ENCODE measurements at places on chromosomes 1 and 21.

DNA sequence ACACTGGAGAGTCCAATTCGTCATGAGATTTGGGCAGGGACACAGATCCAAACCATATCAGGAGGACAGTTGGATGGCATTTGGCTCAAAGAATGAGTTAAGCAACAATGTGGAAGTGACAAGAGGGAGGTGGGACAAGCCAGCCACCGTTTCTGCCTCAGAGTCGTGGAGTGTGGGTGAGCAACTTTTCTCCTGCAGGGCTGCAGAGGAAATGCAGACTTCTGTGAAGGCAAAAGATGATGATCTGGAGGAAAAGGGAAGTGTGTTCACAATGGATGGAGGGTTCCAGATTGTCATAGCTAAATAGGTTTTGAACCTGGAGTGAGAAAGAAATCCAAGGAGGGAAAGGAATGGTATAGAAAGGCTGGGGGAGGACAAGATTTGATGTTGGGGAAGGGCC lies 16.4 kb upstream of the KANK4 start:
- no peak for DNase-seq

DNA sequence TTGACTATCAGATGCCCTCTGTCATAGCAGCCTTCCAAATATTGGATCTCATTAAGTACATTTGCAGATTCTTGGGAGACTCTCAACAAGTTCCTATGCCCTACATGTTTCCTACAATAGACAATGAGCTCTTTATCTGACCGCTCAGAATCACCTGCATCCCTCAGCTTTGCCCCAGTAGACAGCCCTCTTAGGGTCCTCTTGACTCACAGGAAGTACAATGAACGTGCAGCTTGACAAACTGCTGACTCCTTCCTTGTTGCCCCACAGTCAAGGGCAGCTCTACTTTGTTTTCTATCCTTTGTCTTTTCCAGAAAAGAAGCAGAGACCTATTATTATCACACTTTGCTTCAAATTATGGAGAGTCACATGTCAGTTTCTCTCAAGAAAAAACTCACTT lies 27.6 kb downstream of the SLC44A5 start:
- no peak for DNase-seq

DNA sequence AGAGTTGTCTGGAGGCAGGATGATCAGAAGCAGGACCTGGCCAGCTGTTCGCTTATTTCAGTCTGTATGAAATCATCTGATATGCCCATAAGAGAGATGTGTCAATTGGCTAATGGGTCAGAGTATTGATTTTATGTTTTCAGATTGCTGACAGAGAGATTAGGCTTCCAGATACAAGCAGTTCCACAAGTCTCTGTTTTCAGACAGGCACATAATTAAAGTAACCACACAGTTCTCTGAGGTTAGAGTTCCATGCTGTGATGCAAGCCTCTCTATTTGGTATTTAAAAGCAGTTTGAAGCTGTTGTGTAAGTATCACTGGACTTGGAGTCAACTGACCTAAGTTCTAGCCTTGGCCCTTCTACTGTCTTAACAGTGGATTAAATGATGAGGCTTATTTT lies 50.1 kb downstream of the ATF6 start:
- DNase-seq, result no peak

DNA sequence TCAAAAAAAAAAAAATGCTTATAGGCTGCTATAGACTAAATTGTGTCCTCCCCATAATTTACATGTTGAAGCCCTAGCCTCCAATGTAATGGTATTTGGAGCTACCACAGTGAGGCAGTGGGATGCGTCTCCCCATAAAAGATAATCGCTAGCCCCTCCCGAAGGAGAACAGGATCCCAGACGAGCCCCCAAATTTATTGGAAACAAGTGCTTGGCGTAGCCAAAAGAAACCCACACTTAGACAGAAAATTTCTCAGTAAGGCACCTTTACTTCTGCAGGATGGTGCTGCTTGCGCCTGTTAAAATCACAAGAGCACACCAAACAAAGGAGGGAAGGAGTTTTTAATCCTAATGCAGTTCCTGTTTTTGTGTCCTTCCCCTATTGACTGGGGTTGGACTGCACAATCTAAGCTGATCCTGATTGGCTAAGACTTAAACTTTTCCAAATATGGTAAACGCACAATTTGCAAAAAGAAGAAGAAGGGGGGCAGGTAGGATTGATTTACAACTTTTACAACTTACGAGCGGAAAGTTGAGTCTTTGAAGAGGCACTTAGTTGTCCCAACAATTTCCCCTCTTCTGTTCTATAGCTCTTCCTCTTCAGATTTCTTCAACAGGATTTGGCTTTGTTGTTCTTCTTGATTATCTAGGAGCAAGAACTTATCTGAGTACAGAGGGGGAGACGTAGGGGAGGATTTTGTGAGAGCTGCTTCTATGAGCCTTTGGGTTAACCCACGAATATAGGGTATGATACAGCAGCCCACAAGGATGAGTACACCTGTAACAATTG lies 3.0 kb upstream of the IPP start:
- DNase-seq, result no peak

- no peak for DNase-seq
Measured at GRCh38 chr1:213783893-213784292, 203.9 kb upstream of the PROX1 start.

GRCh38 chr1:37315371-37315846 lies 159.0 kb upstream of the ZC3H12A start:
- DNase-seq, result no peak

DNA sequence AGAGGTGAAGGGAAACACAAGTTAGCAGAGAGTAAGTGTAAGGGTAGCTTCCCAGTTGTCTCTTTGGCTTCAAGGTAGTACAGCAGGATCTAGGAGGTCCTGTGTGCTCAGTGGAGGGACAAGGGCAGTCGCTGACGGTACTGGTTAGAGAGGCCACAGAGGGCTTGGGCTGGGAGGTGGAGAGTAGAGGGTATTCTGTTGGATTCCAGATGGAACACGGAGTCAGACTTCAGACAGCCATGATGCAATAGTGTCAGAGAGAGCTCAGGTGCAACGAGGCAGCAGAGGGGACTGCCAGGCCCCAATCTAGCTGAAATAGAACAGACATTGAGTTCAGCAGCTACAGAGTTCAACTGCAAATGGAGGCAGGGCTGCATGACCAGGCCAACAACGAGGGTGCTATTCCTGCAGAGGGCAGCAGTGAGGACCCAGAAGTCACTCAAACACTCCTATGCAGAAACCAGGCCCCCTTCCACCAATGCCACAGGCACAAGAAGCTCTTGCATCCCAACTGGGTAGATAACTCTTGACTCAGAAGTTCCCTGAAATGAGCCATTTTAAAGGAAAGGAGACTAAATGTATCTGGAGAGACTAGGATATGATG lies 325.0 kb upstream of the ESRRG start:
- DNase-seq, result no peak

- no peak for DNase-seq
Measured at GRCh38 chr1:161739865-161740566, 9.6 kb upstream of the DUSP12 start.

- DNase-seq, result no peak
Measured at GRCh38 chr1:17585266-17585987, 45.9 kb downstream of the ARHGEF10L start.

DNA sequence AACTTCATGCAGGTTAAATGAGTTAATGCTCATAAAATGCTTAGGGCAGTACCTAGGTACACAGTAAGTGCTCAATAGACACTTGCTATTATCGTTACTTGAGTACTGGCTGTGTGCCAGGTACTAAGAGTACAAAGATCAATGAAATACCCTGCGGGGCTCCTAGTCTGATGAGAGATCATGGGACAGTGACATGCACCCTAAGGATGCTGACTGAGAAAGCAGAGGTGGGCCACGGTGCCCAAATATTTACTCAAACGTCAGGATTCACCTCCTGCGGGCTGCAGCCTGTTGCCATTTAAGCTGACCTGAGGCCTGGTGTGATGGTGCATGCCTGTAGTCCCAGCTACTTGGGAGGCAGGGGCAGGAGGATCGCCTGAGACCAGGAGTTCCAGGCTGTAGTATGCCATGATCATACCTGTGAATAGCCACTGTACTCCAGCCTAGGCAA lies 19.8 kb upstream of the LUZP1 start:
- no peak for DNase-seq

GRCh38 chr1:64038119-64038518 lies 165.3 kb upstream of the UBE2U start:
- DNase-seq, result no peak

DNA sequence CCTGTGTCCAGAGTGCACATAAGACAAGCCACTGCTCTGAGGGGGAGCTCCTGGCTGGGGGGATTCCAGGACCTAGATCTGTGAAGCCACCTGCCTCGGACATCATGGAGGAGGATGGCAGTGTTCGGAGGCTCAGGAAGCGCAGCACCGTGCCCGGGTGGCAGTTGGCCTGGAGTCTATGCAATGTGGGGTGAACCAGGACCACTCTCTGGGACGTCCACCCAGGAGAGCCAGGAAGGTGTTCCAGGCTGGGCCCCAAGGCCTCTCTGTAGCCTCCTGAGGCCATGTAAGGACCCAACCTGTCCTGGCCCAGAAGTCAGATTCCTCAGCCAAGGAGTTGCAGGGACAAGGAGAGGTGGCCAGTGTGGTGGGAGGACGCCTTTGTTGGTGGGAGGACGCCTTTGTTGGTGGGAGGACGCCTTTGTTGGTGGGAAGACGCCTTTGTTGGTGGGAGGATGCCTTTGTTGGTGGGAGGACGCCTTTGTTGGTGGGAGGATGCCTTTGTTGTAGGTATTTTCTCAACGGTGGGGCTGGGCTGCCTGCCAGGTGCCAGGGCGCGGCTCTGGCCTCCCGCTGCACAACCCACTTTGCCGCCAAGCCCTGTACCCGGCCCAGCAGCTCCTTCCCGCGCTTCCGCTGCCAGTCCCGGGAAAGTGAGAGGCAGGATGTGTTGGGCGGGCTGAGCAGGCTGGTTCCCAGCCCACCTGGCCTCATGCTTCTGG lies 30.6 kb upstream of the BMP8B start:
- no peak for DNase-seq

DNA sequence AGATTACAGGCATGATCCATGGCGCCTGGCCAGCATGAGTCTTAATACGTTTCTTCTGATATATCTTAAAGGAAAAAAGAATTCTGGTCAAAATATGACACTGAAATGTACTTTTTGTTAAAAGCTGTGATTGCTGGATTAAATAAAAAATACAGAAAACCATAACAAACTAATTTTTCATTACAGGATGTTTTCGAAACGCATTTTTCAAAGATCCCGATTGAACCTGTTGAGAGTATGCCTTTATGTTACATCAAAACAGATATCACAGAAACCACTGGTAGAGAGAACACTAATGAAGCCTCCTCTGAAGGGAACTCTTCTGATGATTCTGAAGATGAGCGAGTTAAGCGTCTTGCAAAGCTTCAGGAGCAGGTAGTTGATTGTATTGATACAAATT lies 30.2 kb downstream of the BRDT start:
- no peak for DNase-seq

DNA sequence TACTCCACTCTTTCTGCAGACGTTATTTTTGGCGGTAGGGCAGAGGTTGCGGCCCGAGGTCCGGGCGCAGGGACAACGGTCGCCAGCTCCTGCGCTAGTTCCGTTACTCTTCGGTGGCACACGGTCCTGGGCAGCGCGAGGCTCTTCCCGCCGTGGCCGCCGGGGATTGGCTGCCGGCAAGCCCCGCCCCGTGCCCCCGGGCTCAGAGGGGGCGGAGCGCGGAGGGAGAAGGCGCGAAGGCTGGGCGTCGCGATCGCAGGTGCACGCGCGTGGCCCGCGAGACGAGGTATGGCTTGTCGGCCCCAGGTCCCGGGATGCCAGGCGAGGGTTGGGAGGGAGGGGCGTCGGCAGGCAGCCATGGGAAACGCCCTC lies 518 bp upstream of the SHE start:
- no peak for DNase-seq

DNA sequence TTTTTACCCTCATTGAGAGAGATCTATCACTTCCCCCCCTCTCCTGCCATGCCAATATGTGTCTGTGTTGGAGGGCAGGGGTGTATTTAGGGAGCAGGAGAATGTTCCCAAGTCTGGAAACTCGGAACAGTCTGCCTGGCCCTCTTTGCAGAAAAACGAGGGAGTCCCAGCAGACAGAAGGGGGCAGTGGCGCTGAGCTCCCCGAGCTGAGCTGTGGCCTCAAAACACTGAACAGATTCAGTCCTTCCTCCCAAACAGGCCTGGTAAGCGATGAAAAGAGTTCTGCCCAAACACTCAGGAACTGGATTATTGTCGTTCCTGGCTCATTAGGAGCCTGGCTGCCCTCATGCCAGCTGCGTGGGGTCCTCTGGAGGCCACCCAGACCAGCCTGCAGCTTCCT lies 981 bp downstream of the CLDN14 start:
- DNase-seq, result no peak

DNA sequence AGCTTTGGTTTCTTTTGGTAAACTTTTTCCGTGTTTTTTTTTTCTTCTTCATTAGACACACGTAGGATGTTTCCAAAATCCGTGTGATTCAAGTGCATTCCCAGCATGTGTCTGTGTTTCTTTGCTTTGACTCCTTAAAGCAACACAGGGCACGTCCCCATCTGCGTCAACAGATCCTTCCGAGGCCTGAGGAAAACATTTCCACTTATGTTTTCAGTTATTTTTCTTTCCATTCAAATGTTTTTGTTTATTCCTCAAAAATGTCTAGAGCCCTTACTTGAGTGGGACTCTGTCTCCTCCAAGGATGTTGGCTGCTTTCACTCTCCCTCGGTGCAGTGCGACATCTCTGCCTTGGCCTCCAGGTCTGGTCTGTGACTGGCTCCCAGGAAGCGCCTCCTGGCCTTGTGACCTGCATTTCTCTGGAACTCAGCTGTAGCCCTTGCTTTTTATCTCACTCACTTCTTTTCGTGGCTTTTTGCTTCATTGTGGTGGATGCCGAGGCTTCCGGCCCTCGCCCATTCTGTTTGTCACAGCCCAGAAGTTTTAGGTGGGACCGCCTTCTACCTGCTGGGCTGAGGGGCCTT lies 31.3 kb upstream of the SLC19A1 start:
- no peak for DNase-seq

DNA sequence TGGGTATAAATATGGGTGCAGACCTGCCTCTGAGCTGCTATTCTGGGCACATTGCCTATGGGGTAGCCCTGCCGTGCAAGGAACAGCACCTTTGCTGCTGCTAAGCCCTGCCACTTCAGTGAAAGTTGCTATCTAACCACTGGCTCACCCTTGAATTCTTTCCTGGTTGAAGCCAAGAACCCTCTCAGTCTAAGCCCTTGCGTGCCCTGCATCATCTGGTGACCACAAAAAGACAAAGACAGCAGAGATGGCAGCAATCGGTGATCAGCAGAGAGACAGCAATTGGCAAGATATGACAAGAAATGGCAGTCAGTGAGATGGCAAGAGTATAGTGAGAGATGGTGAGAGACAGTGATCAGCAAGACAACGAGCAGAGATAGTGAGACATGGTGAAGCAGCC lies 418.3 kb downstream of the MATN1 start:
- DNase-seq, result no peak

- DNase-seq, result no peak
Measured at GRCh38 chr1:6785318-6785727, at the start of gene CAMTA1. Gene CAMTA1 (plus strand): TSS chr1:6785454. CDS start chr1:6785531, 77 bp downstream.
